ENCODE measurements at places on chromosomes 3 and 15.

DNA sequence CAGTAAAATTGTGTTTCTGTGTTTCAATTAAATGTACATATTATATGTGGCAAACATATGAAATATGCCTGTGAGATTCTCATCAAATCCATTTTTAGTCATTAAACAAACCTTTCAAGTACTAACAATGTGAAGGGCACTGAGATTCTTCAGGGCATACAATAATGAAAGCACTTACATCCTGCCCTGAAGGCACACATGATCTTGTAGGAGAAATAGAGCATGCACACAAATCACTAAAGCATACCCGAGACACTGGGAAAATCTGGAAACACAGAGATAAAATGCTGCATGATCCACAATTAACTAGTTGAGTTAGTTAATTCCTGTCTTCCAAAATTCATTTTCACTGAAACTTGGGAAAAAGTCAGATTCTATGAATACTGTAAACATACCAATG lies 810.5 kb upstream of the NECTIN3 start:
- DNase-seq: no peak

GRCh38 chr3:132230156-132231000 lies 86.8 kb upstream of the ACP3 start:
- no peak for DNase-seq

DNA sequence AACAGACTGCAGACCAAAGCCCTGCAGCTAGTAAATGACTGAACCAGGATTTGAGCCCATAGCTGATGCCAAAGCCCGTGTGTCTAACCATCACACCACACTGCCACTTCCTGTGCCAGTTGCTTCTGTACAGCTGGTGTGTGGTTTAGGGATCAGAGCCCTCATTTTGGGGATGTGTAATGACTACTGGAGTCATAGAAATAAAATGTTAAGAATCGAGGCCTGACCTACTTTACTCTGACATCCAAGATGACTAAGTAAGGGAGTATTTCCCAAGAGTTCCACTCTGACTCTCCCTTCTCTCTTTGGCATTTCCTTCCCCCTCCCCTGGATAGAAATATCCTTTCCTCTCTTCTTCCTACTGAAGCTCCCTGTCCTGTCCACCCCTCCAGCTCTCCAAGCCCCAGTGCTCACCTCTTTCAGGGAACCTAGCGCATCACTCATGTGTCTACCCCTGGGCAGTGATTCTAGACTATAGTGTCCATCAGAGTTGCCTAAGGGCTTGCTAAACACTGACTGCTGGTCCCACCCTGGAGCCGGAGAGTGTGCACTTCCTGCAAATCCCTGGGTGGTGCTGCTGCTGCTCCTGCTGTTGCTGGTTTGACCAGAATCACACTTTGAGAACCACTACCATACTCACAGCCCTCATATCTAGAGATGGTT lies 53.8 kb downstream of the MGLL start:
- no peak for DNase-seq

DNA sequence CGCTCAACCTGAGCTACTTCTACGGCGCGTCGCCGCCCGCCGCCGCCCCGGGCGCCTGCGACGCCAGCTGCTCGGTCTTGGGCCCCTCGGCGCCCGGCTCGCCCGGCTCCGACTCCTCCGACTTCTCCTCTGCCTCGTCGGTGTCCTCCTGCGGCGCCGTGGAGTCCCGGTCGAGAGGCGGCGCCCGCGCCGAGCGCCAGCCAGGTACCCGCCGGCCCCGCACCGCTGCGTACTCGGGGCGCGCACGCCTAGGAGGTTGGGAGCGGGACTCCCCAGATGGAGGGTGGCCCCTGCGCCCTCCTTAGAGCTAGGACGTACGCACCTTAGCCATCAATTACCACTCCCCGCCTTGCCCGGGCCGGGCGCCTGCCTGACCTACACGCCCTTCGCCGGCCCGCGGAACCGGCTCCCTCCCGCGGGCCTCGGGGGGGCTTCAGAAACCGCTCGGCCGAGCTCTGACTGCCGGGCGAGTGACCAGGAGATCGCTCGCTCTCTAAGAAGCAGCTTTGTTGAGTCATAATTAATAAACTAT lies 466 bp downstream of the NFKBIZ start:
- peak; percentile 29 for DNase-seq

- no peak for DNase-seq
Observed at GRCh38 chr3:171444001-171444690, 16.1 kb downstream of the TNIK start.

DNA sequence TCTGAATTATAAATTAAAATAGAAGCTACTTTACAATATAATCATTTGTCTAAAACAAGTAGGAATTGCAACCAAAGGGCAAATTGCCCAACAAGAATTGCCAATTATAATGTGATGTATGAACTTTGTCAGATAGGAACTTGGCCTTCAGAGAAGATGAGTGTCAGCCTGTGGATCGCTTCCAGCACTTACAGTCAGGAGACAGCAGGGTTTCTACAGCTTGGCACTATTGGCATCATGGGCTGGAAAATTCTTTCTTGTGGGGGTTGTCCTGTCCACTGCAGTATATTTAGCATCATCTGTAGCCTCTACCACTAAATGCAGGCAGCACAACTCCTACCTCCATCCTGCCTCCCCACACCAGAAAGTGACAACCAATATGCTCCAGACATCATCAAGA lies 48.1 kb upstream of the CRBN start:
- no peak for DNase-seq

DNA sequence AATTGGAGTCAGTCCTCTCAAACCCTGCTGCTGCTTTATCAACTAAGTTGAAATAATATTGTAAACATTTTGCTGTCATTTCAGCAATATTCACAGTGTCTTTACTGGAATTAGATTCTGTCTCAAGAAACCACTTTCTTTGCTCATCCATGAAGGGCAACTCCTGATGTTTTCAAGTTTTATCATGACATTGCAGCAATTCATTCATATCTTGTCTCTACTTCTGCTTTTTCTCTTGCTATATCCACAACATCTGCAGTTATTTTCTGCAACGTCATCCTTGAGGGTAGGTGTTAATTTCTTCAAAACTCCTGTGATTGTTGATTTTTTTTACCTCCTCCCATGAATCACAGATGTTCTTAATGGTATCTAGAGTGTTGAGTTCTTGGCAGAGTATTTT lies 181.6 kb downstream of the EPHA6 start:
- DNase-seq: no peak
